ENCODE measurements at places on chromosomes 2 and 18.
A peak's percentile ranks its signal among the peaks of the same experiment; 100 is the strongest.

- DNase-seq: no peak
Observed at GRCh38 chr2:105725388-105725787, 19.3 kb upstream of the NCK2 start.

- no peak for DNase-seq
Observed at GRCh38 chr2:235754357-235755207, 260.7 kb downstream of the AGAP1 start.

- DNase-seq: no peak
Observed at GRCh38 chr18:55579501-55580270, 8.3 kb downstream of the TCF4 start.

GRCh38 chr2:206936843-206937230, 2.5 kb upstream of the CPO start:
- DNase-seq: no peak

GRCh38 chr18:31268985-31269406, 49.0 kb upstream of the DSG1 start:
- peak; percentile 67 for DNase-seq

GRCh38 chr2:64325852-64326577, 127.9 kb upstream of the LGALSL start:
- DNase-seq: no peak

DNA sequence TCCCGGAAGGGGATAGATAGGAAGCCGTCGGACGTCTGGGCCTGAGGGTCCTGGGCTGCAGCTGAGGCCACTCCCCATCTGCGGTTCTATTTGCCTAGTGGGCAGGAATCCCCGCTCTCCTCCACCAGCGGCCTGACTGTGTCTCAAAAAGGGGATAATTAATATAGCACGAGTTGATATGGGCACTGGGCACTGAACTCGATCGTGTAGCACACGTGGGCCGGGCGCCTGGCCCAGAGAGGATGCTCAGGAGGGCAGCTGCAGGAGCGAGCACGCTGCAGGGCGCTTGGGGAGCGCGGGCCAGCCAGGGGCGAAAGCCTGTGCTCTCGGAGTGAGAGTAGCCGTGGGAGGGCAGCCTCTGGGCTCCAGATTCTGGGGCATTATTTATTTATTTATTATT, 8.8 kb upstream of the GBX2 start:
- DNase-seq: no peak

- DNase-seq: peak; percentile 37
Observed at GRCh38 chr2:18412980-18413675, 147.3 kb downstream of the RDH14 start.

DNA sequence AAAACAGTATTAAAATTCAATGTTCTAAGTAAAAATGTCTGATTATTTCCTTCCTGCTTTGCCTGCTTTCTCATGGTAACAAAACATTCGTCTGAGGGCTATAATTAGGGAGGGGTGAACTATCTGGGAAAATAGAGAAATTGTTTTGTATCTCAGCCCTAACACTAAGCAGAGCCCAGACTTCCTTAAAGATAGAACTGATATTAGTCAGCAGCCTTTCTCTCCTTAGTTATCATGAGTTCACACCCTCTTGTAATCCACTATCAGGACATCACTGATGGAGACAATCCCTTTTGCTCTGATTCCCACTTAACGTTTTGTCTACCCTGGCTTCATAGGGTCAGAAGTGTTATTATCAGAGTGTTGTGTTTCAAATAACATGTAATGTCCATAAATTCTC, 701.1 kb upstream of the ZEB2 start:
- DNase-seq: peak; percentile 24
